ENCODE measurements at places on chromosomes 7 and 10. TPM values are rescaled to one million over a fixed set of nuclear protein-coding genes. Genes with fewer than 3 reads are reported as not detected.

The CACNB2 gene
- total RNA-seq, result 2.5 TPM

The CH25H gene
- total RNA-seq, result not detected

The C7orf33 gene
- total RNA-seq, result not detected

The MRPL32 gene
- total RNA-seq, result 103 TPM

The CPA2 gene
- total RNA-seq, result 0.75 TPM

The SMKR1 gene
- total RNA-seq, result 4.4 TPM

DNA sequence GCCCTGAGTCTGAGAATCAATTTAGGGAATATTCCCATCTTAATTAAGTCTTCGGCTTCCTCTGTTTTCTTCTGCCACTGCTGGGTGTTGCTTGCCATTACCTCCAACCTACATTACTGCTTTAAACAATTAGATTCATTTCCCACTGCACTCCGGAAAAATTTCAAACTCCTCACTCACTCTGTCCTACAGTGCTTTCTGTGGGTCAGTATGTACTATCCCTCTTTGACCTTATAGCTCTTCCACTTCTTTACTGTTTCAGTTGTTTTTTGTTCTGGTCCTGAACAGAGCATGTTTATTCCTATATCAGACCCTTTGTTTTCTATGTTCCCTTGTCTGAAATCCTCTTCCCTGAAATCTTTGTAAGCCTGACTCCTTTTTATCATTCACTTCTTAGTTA is 160.6 kb downstream of the MAGI2 start:
- DNase-seq, result no peak

DNA sequence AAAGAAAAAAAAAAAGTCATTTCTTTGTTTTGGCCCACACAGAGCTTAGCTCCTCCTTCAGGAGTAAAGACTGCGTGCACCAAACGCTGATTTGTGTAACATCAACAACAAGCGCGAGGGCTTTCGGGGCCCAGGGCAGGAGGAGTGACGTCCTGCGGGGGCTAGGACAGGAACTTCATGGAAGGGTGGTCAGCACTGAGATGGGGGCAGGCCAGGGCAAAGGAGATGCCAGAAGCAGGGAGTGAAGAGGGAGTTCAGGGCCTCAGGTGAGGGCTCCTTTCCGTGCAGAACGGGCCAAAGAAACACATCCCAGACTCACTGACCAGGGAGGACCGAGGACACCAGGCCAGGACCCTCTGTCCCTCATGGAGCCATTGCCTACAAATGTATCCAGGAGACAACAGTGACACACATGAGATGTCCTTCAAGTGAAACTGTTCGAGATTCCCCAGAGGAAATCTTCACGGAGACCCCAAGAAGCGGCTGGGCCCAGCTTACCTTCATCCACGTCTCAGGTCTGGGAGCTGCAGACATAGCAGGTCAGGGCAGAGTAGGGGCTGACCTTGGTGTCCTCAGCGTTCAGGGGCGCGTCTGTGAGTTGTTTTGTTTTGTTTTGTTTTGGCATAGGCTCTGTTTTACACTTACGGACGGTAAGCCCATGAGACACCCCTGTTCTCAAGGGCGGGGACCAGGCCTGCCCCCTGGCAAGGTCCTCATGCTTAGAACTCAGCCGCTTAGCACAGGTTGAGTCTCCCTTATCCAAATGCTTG is 30.4 kb upstream of the SHH start:
- DNase-seq, result no peak

DNA sequence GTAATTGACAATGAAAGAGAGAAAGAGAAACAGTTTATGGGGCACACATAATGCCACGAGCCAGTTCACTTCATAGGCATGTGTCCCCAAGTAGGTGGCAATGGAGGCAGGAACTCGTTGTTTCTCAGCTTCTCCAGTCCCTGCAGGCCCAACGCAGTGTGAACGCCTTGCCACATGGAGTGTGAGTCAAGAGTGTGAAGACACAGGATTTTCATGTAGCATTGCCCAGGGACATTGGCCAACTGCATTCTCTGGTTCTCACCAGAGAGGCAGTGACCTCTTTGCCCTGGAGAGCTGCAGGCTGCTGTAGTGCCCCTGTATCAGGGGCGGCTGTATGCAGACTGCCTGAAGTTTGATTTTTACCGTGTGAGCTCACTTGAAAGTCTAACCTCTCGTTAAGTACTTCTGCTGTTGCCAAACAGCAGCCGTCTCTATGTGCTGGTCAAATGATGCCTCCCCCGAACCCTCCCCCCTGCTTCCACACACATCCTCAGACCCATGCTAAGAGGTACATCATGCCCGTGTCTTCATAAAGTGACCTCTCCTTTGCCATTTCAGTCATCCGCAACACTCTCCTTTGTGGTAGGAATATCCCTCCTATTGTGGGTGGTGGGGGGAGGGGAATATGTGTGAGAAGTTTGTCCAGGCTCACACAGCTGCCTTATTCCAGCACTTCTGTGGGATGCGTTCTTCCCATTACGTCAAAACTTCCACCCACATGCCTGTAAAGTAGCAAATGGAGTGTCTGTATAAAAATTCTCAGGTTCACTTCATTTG is 12.7 kb downstream of the LRRC18 start:
- no peak for DNase-seq

DNA sequence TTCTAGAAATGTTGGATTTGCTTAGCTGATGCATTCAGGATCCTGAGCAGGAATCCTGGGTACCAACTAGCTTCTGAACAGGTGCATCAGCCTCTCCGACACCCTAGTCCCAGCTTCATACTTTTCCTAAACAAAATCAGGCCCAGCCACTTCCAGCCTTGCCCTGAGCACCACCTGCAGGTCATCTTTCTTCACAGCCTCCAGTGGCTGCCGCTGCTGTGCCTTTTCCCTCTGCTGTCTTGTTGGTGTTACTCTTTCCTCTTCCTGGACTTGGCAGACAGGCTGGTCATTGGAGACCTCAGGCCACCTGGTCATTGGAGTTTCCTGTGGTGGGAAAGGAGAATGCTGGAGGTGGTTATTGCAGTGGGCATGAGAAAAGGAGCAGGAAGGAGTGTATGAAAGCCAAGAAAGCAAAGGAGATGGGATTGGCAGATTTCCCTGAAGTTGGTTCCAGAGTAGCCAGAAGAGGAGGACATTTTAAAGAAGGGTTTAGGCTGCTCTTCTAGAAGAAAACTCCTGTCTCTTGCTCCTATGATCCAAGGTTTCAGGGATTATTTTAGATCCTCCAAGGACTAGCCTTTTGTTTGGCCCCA is 48.2 kb upstream of the NFKB2 start:
- DNase-seq, result peak; percentile 27

DNA sequence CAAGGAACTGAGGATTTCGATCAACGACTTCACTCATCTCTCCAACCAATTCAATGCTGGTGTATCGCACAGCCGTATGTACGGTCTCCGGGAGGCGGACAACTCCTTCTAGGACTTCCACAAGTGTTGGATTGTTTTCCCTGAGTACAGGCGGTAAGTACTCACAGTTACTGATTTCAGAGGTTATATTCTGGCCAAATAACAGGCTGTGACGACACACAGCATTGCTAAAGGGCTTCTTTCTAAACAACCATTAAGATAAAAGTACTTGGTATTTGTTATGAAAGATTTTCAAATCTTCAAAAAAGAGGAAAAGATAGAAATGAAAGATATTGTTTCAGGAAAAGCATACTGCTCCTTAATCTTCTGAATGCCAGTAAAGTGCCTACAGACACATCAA is 52.2 kb downstream of the IRF5 start:
- DNase-seq, result no peak

GRCh38 chr7:31860925-31861324 is 173.9 kb downstream of the PPP1R17 start:
- DNase-seq, result no peak

DNA sequence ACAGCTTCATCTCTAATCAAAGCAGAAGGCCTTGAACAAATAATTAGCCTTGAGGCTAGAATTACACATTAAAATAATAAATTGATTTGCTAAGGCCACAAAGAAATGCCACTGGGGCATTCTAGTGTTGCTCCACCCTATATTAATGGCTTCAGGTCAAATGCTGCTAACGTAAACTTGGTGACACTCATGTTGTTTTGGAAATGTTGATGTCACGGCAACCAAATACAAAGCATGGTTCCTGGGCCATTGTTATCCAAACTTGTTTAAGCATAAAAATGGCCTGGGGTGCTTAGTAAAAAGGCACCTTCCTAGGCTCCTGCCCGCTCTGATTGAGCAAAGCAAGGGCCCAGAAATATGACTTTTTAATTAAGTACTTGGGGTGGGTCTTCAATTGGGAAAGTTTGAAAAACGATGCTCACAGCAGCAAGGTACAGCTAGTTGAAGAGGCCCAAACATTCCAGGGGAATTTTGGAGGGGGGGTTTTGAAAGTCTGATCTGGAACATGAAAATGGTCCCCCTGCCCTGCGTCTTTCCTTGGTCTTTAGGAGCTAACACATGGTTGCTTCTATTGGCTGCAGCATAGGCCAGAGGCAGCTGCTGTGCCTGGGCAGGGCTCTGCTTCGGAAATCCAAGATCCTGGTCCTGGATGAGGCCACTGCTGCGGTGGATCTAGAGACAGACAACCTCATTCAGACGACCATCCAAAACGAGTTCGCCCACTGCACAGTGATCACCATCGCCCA is 67.8 kb downstream of the ABCC2 start:
- no peak for DNase-seq

- no peak for DNase-seq
These were observed 111.1 kb downstream of the FZD1 start for GRCh38 chr7:91375378-91375777.

DNA sequence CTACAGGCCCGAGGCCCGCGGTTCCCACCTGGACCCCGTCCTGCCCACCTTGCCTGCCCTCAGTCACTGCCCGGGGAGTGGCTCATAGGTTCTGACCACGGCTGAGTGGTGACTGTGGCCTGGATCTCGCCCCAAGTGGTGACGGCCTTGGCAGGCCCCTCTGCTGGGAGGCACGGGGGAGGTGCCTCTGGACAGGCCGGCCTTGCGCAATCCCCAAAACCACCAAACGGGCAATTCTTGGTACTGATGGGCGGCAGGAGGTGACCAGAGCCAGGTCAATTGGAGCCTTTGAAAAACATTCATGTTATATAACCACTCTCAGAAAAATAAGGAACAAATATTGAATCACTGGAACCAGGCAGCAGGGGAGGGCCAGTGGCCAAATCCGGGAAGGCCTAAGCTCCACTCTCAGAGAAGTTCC is 83.4 kb downstream of the PRKAG2 start:
- DNase-seq, result no peak

All from NCI-H460 (cell line).